ENCODE measurements at places on chromosomes 3 and 15.

DNA sequence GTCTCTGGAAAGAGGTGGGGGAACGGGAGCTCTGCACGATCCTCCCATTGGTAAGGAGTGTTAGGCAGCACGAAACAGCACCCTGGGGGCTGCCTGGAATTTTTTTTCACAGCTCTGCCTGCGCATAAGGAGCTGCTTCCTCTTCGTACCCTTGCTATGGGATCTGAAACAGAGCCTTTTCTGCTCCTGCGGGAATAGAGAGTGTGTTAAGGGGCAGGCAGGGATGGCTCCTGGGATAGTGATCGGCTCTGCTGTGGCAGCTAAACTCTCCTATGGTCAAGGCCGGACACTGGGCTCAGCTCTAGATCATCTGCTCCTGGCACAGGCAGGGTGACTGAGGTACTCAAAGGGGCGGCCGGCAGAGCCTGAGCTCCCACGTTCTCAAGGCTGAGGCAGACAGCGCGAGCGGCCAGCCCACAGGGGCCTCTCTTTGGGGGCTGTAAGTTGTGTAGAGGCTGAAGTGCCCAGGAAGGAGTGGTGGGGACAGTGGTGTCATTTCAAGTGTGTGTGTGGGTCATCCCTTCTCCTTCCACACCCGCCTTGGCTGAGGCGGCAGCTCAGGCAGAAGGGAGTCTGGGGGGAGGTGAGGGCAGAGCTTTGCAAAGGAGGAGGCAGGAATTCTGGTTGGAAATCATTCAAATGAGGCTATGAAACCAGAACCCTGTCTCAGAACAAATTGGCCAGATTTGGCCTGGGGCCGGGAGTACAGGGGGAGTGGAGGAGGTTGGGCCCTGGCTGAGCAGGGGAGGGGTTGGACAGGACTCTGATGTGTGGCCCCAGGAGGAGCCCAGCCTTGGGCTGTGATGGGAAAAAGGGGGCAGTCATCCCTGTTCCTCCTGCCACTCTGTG lies 31.0 kb downstream of the EPHB3 start:
- DNase-seq, result no peak

- no peak for DNase-seq
Measured at GRCh38 chr3:118809696-118810498, 224.7 kb downstream of the IGSF11 start.

GRCh38 chr3:39809181-39809994 lies at the start of gene MYRIP:
TSS of gene MYRIP (plus strand) at chr3:39809609. CDS start at chr3:39900817, 91,208 bp downstream.
- peak; percentile 50 for DNase-seq

- DNase-seq, result no peak
Measured at GRCh38 chr3:123336001-123336400, 112.9 kb downstream of the ADCY5 start.

Data from NCI-H2081 treated with DMSO at 0.1 percent for 48 hours (cell line).